ENCODE measurements at places on chromosomes 3 and 15.

GRCh38 chr15:40270246-40270995 is 12.4 kb downstream of the ANKRD63 start:
- no peaks in the 10 kb centered on the region for H3K4me1 ChIP-seq
- H3K27me3 ChIP-seq, result no peaks in the 10 kb centered on the region
- no peak overlapping the region for H3K4me3 ChIP-seq
- no peak overlapping the region for H3K27ac ChIP-seq

GRCh38 chr15:60602323-60602722 is 123.4 kb upstream of the ICE2 start:
- no peaks in the 10 kb centered on the region for H3K36me3 ChIP-seq
- H3K4me1 ChIP-seq, result 0 out of 2 replicates have a peak, but pooled peaks cover 5% of the 10 kb centered on the region
- DNase-seq, result no peak
- H3K4me3 ChIP-seq, result no peak overlapping the region

GRCh38 chr3:162742159-162742717 is 1245.6 kb downstream of the OTOL1 start:
- H3K27me3 ChIP-seq, result no peaks in the 10 kb centered on the region
- peak; percentile 9 for DNase-seq
- H3K36me3 ChIP-seq, result peaks cover 2% of the 10 kb centered on the region
- peaks cover 14% of the 10 kb centered on the region for H3K4me1 ChIP-seq
- H3K4me3 ChIP-seq, result no peak overlapping the region
- H3K27ac ChIP-seq, result peak overlapping the region; percentile 84

DNA sequence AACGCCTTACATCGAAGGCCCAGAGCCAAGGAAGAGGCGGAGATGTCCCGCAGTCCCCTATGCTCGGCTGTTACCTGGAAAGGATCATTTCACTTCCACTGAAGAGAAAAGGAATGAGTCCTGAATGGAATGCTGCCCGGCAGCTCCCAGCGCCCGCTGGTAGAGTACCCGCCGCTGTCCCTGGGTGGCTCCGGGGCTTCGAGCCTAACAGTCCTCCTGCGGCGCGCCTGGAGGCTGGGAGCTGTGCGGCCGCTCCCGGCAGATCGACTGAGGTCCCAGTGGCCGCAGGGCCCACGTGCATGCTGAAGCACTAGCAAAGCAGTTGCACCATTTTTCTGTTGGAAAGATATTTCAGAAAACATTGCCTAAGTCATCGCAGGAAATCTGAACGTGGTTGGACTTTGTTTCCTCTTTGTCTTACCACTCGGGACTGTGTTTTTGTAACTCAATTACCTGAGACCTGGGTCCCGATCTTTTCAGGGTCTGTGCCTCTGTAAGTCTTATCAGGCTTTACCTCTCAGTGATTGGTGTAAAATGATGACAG is 984 bp downstream of the RNU6-1 start:
- peak; percentile 75 for DNase-seq
- peak overlapping the region; percentile 83 for H3K27ac ChIP-seq
- no peaks in the 10 kb centered on the region for H3K27me3 ChIP-seq
- no peaks in the 10 kb centered on the region for H3K4me1 ChIP-seq

- no peak overlapping the region for H3K4me3 ChIP-seq
- no peak for DNase-seq
- no peaks in the 10 kb centered on the region for H3K27me3 ChIP-seq
- no peak overlapping the region for H3K27ac ChIP-seq
- no peaks in the 10 kb centered on the region for H3K36me3 ChIP-seq
Measured at GRCh38 chr3:194489736-194490612, 3.2 kb upstream of the ATP13A3 start.

- no peak overlapping the region for H3K27ac ChIP-seq
- no peaks in the 10 kb centered on the region for H3K36me3 ChIP-seq
- no peaks in the 10 kb centered on the region for H3K27me3 ChIP-seq
- no peak for DNase-seq
Measured at GRCh38 chr3:34881026-34881425, 758.3 kb upstream of the ARPP21 start.

- H3K36me3 ChIP-seq, result no peaks in the 10 kb centered on the region
- H3K4me3 ChIP-seq, result peak overlapping the region; percentile 0
- DNase-seq, result peak; percentile 11
- H3K4me1 ChIP-seq, result no peaks in the 10 kb centered on the region
Measured at GRCh38 chr15:25596644-25597562, 158.1 kb upstream of the UBE3A start.

GRCh38 chr3:62370858-62371719 is 2.3 kb downstream of the FEZF2 start:
- H3K27ac ChIP-seq, result no peak overlapping the region
- DNase-seq, result peak; percentile 41
- peaks cover 5% of the 10 kb centered on the region for H3K4me1 ChIP-seq
- no peak overlapping the region for H3K4me3 ChIP-seq

DNA sequence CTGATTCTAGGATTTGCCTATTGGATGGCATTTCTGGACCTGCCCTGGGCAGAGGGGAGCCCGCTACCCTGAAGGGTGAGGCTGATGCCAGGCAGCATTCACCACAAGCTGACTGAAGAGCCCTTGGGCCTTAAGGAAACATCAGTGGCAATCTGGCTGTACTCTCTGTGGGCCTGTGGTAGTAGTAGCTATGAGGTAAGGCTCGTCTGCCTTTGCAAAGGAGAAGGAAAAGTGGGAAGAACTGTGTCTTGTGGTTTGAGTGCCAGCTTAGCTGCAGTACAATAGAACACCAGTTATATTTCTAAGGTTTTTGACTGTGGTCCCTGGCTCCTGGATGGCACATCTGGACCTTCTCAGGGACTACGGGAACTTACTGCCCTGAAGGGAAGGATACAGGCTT is 51.5 kb downstream of the SPTSSB start:
- H3K36me3 ChIP-seq, result no peaks in the 10 kb centered on the region
- DNase-seq, result no peak
- no peak overlapping the region for H3K4me3 ChIP-seq
- no peak overlapping the region for H3K27ac ChIP-seq
- no peaks in the 10 kb centered on the region for H3K27me3 ChIP-seq

- H3K36me3 ChIP-seq, result no peaks in the 10 kb centered on the region
- H3K4me1 ChIP-seq, result no peaks in the 10 kb centered on the region
- no peak for DNase-seq
- H3K4me3 ChIP-seq, result no peak overlapping the region
- no peaks in the 10 kb centered on the region for H3K27me3 ChIP-seq
- H3K27ac ChIP-seq, result no peak overlapping the region
Measured at GRCh38 chr3:115340586-115340985, 193.5 kb upstream of the ZBTB20 start.

DNA sequence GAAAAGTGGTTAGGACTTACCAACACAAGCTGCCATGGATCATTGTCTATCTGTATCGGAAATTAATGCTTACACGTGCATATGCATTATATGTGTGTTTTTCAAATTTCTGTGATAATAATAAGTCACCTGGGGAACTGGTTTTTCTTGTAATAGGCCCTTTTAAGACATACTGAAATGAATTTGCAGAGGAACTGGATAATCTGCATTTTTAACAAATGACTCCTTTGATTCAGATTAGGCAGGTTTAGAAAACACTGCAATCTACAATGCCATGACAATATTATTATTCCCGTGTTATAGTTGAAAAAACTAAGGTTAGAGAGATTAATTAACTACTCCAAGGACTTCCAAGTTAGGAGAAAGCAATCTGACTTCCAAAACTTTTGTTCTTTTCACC is 23.4 kb downstream of the STRIT1 start:
- H3K4me1 ChIP-seq, result no peaks in the 10 kb centered on the region
- H3K4me3 ChIP-seq, result no peak overlapping the region
- H3K36me3 ChIP-seq, result no peaks in the 10 kb centered on the region
- H3K27ac ChIP-seq, result no peak overlapping the region
- DNase-seq, result no peak

- no peak for DNase-seq
- 0 out of 2 replicates have a peak, but pooled peaks cover 3% of the 10 kb centered on the region for H3K27me3 ChIP-seq
- no peak overlapping the region for H3K4me3 ChIP-seq
- no peaks in the 10 kb centered on the region for H3K4me1 ChIP-seq
Measured at GRCh38 chr3:167450195-167450594, 23.6 kb downstream of the SERPINI2 start.

GRCh38 chr3:31384117-31384516 is 148.6 kb upstream of the STT3B start:
- H3K4me3 ChIP-seq, result no peak overlapping the region
- no peak overlapping the region for H3K27ac ChIP-seq
- DNase-seq, result no peak
- H3K36me3 ChIP-seq, result no peaks in the 10 kb centered on the region
- H3K27me3 ChIP-seq, result no peaks in the 10 kb centered on the region
- H3K4me1 ChIP-seq, result no peaks in the 10 kb centered on the region

GRCh38 chr15:90914305-90915080 is 11.4 kb downstream of the MAN2A2 start:
- peaks cover 75% of the 10 kb centered on the region for H3K36me3 ChIP-seq
- no peaks in the 10 kb centered on the region for H3K4me1 ChIP-seq
- H3K27ac ChIP-seq, result no peak overlapping the region
- no peaks in the 10 kb centered on the region for H3K27me3 ChIP-seq
- DNase-seq, result no peak

- no peak for DNase-seq
- H3K27ac ChIP-seq, result no peak overlapping the region
- no peaks in the 10 kb centered on the region for H3K36me3 ChIP-seq
- peaks cover 17% of the 10 kb centered on the region for H3K4me1 ChIP-seq
- no peak overlapping the region for H3K4me3 ChIP-seq
Measured at GRCh38 chr3:94117729-94118128, 54.9 kb downstream of the NSUN3 start.

GRCh38 chr15:100016632-100017031 is 283.4 kb upstream of the LYSMD4 start:
- H3K36me3 ChIP-seq, result no peaks in the 10 kb centered on the region
- DNase-seq, result no peak
- no peaks in the 10 kb centered on the region for H3K27me3 ChIP-seq
- H3K4me1 ChIP-seq, result no peaks in the 10 kb centered on the region
